Activated gamma-delta T cell treated with Interleukin-2 at 50 U/mL for 16 hours (primary cell): ENCODE measurements at places on chromosomes 4 and X.

GRCh38 chr4:52961666-52962412 is 99.7 kb downstream of the RASL11B start:
- no peak for DNase-seq

- no peak for DNase-seq
Observed at GRCh38 chr4:158513256-158513655, 8.4 kb upstream of the RXFP1 start.

DNA sequence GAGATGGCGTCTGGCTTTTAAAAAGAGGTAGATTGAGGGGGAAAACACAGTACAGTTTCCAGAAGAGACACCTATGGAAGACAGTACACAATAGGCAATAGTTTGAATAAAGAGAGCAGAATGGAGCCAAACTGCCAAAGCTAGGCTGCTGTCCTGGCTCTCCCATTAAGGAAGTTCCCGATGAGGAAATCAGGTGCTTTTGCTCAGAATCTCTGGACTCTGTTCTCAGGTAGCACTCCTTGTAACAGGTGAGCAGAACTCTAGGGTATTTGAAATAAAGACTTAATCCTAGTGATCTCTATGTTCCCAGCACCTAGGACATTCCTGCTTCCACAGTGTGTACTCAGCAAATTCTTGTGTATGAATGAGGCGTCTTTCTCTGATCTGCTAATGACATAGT is 1.6 kb downstream of the EGF start:
- DNase-seq, result no peak

- no peak for DNase-seq
Observed at GRCh38 chr4:40262077-40262528, 65.3 kb downstream of the RHOH start.

GRCh38 chrX:53362449-53362848 is 60.0 kb downstream of the SMC1A start:
- DNase-seq, result no peak

DNA sequence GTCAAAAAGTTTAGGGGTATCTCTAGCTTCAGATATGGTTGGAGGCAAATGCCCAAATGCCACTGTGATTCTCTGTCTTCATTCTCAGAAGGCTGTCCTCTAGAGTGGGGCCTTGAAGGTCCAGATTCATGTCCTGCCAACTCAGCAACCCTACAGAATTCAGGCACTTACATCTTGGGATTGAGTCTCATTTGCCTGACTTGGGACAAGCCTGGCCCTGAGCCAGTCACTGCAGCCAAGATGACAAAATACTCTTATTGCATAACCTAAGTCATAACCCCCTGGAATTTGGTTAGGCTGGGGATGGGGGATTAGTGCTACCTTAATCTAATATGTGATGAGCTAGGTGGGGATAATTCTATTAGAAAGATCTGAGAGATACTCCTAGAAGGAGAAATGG is 100.5 kb downstream of the AREG start:
- no peak for DNase-seq
